ENCODE measurements at places on chromosomes 7 and 10.

- no peak for DNase-seq
Observed at GRCh38 chr10:125548356-125548755, 134.6 kb downstream of the TEX36 start.

- no peak for DNase-seq
Observed at GRCh38 chr7:81198766-81199165, 279.9 kb upstream of the SEMA3C start.

GRCh38 chr10:92848441-92849233 lies at the start of gene EXOC6:
TSS of gene EXOC6 (plus strand) at chr10:92848520. CDS start at chr10:92848534, 14 bp downstream.
- no peak for DNase-seq

GRCh38 chr7:129561677-129562359 lies 49.7 kb upstream of the NRF1 start:
- no peak for DNase-seq

- no peak for DNase-seq
Observed at GRCh38 chr10:22760025-22760424, 45.6 kb upstream of the PIP4K2A start.

DNA sequence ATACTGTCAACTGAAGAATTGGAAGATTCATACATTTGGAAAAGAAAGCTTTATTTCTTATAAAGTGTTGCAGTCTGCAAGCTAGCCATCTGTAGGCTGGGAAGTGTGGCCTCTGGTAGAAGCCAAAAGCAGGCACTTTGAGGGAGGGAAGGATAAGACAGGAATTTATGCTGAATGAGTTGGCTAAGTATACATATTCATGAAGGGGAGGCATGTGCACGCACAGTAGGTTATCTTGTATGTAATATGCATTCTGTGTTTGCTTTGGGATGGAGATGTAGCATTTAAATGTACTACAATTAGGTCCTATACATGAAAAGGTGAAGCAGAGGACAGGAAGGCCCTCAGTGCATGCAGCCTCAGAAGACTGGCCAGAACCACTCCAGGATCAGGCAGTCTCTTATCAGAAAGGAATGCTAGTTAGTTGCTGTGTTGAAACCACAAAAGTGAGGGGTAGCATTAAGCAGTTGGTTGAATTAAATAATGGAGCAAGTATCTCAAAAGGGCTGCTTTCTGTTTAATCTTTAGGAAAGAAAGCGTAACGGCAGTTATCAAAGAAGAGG lies 40.9 kb downstream of the MYO3A start:
- no peak for DNase-seq

DNA sequence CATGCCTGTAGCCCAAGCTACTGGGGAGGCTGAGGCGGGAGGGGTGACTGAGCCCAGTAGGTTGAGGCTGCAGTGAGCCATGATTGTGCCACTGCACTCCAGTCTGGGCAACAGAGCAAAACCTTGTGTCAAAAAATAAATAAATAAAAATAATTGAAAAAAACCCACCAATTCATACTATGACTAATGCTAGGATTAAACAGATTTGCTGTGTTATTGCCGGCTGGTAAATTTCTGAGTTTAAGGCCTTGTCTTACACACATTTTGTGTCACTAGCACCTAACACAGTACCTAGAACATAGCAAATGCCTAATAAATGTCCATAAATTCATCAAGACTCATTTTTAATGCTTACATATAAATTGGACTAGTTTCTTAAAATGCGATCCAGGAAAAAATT lies 8.7 kb downstream of the ESYT2 start:
- DNase-seq: no peak

Measured in AG09309 (cell line).